Endodermal cell (in vitro differentiated cells): ENCODE measurements at places on chromosomes 4 and X. TPM values are rescaled to one million over a fixed set of nuclear protein-coding genes. Genes with fewer than 3 reads are reported as not detected.

- peak; percentile 78 for DNase-seq
These were observed at the start of gene CHRDL1 for GRCh38 chrX:110795645-110796406. Gene CHRDL1 (minus strand): TSS chrX:110795817. CDS start chrX:110792181, 3,636 bp downstream.

DNA sequence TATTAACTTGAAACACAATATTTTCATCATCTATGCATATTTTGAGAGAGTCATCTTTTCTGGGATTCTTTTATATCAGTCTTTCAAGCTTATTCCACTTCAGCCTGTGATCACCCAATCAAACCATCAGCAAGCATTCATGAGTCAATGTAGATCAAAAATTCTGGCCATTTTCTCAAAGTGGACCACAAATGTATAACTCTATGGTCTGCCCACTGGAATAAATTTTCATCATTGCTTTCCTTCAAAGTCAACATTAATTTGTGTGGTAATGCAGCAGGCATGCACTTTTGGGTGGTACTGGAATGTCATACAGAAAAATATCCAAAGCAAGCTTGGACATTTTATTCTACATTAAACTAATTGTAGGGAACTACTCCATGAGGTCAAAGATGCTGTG, 1013.0 kb downstream of the STIM2 start:
- DNase-seq: no peak

GRCh38 chr4:1052231-1052671, 40.8 kb downstream of the FGFRL1 start:
- no peak for DNase-seq

DNA sequence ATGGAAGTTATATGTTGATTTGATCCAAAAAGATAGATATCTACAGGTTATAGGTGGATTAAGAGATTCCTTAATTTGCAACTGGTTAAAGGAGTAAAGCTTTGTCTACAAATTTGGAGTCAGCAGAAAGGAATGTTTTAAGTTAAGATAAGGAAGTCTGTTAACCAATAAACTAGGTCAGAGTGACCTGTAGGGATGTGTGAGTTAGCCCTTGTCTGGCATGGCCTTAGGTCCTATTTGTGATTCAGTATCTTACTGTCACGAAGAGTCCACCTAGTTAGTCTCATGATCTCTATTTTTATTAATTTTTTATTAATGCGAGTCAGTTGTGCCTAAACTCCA, 230.8 kb downstream of the INPP4B start:
- DNase-seq: no peak

The STARD8 gene
- total RNA-seq: 1.5 and 2.0 TPM in 2 replicates

The GPM6B gene
- total RNA-seq: 26.2 to 62.2 TPM (median 27.9 TPM) in 3 replicates
